Fibroblast of the aortic adventitia (primary cell): ENCODE measurements at places on chromosomes 2 and 18. TPM values are rescaled to one million over a fixed set of nuclear protein-coding genes. Genes with fewer than 3 reads are reported as not detected.
A peak's percentile ranks its signal among the peaks of the same experiment; 100 is the strongest.

The GAREM1 gene
- 2.4 and 5.5 TPM in 2 replicates for total RNA-seq

The CTLA4 gene
- total RNA-seq, result not detected in 2 replicates

DNA sequence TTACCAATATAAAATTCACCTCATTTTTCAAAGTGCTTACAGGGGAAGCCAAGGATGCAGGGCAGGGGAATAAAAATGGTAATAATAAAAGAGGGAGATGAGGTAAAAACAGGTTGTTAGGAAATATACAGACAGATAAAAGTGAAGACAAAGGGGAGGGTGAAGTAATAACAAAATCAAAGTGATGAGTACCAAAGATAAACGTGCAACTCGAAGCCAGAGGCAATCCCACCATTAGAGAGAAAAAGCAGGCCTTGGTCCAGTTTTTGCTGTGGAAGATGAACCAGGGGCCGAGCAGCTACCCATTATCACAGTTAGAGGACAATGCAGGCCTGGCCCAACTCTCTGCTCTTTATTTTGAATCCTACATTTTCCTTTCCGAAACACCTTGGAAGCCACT lies 99.6 kb upstream of the UPP2 start:
- no peak for DNase-seq

- no peak for DNase-seq
Observed at GRCh38 chr2:144504218-144504641, 15.7 kb downstream of the ZEB2 start.

GRCh38 chr2:42706836-42707235 lies 57.1 kb downstream of the OXER1 start:
- DNase-seq, result no peak

- DNase-seq, result peak; percentile 59
Observed at GRCh38 chr2:233690444-233690843, 2.2 kb upstream of the UGT1A6 start.

DNA sequence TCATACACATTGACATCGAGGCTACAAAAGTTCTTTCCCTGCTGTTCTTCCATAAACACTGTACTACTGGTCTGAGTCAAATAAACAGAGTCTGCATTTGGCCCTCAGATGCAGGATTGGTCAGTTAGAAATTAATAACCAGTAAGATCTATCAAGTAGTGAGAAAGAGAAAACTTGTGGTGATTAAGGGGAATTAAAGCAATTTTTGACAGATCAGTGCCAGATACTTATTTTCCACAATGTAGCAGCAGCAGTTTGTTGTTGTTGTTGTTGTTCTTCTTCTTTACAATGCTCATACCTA lies 85.0 kb downstream of the IKZF2 start:
- DNase-seq, result no peak

The RAB17 gene
- total RNA-seq, result 0.54 and 3.5 TPM in 2 replicates

The KHK gene
- 1.7 and 2.3 TPM in 2 replicates for total RNA-seq

GRCh38 chr2:33240178-33240577 lies 236.3 kb upstream of the RASGRP3 start:
- DNase-seq, result peak; percentile 53

The FRZB gene
- total RNA-seq, result 0.08 and 0.18 TPM in 2 replicates

GRCh38 chr2:46469116-46469515 lies 10.2 kb upstream of the TMEM247 start:
- no peak for DNase-seq

DNA sequence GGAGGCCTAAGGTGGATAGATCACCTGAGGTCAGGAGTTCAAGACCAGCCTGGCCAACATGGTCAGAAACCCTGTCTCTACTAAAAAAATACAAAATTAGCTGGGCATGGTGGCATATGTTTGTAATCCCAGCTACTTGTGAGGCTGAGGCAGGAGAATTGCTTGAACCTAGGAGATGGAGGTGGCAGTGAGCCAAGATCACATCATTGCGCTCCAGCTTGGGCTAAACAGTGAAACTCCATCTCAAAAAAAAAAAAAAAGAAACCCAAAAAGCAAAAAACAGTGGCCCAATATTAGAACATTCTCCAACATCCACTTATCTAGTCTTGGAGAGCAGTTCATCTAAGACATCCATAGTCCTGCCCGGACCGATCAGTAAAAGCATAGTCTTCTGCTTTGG lies 260.4 kb downstream of the MREG start:
- no peak for DNase-seq

DNA sequence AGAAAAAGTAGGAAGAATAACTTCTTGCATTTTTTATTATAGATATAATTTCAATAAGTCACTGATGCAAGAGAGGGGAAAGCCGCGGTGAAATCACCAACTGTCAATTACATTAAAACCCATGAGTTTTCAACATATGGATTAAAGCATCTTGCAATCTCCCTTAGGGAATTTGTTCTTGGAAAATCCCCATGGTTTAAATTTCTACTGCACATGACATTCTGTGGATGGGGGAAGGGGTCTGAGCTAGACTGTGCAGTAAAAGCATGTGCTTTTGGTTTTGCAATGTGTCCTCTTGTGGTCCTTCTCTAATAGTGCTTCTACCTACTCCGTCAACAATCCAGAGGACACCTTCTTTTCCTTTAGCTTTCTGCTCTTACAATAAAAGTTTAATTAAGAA lies 894.0 kb downstream of the DCDC2C start:
- no peak for DNase-seq

DNA sequence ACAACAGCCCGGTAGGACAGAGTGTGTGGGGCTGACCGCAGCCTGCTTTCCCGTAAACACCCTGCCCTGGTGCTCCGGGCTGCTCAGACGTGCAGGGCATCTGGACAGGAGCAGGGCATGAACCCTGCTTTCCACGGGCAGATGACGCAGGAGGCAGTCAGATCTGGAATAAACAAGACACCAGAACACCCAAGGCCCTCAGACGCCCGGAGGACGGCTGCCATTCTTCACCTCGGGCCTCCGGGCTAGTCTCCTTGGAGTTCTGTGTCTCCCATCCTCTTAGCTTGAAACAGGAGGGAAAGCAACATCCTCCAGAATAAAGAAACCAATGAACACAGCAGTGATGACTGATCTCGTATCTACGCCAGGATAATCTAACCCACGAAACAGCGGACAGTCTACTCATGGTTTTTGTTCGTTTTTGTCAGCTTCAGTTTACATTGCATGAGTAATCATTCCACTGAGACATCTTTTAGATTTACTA lies 7.3 kb downstream of the PXDN start:
- DNase-seq, result peak; percentile 85

The CDCA7 gene
- 0.08 and 6.2 TPM in 2 replicates for total RNA-seq

The DSG2 gene
- 4.2 and 5.6 TPM in 2 replicates for total RNA-seq

The EFR3B gene
- 0.99 and 1.1 TPM in 2 replicates for total RNA-seq

DNA sequence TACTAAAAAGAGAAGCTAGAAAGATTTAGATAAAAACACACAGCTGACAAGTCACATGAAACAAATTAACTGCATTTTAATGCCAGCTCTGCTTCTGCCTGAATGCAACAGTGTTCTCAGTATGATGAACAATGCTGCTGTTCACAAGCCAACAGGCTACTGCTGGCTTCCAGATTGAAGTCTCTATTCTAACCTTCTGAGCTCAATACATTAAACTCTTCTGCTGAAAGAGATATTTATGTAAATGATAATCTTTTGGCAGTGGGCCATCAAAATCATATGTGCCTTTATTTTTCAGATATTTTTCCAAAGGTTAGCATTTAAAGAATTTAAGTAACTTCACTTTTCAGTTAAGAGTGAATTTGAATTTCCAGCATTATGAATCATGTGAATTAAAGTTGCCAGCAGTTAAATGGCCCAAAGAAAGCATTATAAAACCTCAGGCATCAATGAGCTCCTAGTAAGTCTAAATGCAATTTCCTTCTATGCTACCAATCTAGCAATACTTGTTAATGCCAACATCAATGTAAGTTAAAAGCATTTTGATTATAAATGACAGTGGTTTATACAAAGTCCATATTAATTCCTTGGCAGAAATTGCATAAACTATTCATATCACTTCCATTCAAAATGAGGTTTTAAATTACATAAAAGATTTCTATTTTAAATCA lies 72.4 kb downstream of the ID2 start:
- DNase-seq, result peak; percentile 75

The SNTG2 gene
- total RNA-seq, result 0.09 TPM in 1 of 2 replicates, not detected in the other

- no peak for DNase-seq
Observed at GRCh38 chr2:238509903-238510302, 83.2 kb downstream of the ASB1 start.
